ENCODE measurements at places on chromosomes 11 and 22.

GRCh38 chr11:122025757-122026156, 90.3 kb downstream of the BLID start:
- DNase-seq: no peak

- no peak for DNase-seq
Measured at GRCh38 chr11:112241486-112241885, 15.3 kb downstream of the PTS start.

- DNase-seq: no peak
Measured at GRCh38 chr11:8207080-8208000, 38.5 kb upstream of the RIC3 start.

DNA sequence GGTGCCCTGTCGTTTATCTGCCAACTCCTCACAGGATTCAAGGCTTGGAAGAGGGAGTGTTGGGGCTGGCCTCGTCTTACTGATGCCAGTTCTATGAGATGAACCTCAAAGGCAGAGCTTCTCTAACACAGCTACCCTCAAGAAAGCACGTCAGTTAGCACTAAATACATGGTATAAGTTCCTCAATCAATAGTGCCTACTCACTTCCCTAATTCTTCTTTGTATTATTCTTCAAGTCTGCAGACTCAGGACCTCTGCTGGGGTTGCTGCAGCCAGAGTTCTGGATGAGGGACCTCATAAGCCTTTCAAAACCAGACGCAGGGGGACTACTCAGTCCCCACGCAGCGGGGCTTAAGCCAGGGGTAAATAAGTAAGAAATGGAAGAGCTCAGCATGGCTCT, 118.3 kb downstream of the VPREB1 start:
- DNase-seq: no peak

DNA sequence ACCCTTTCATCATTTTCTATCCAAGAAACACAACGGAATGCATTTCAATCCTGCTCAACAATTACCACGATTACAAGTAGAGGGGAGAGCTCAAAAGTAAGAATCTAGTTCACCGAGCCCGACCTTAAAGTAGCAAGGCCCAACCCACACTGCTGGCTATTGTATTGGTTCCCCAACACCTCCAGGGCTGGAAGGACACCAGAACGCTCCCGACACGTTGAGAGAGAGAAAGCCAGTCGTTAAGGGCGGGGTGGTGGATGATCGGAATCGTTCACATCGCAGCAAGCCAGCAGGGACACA, 690 bp downstream of the CKAP5 start:
- DNase-seq: no peak

Data from epithelial cell of esophagus (primary cell).